Anterior cingulate cortex (tissue), 58 donors: ENCODE measurements at places on chromosomes 4 and X.

GRCh38 chr4:40747207-40747835, 2.4 kb upstream of the NSUN7 start:
- DNase-seq, result no peak

GRCh38 chr4:75698963-75699228, 25.5 kb upstream of the USO1 start:
- DNase-seq, result no peak

DNA sequence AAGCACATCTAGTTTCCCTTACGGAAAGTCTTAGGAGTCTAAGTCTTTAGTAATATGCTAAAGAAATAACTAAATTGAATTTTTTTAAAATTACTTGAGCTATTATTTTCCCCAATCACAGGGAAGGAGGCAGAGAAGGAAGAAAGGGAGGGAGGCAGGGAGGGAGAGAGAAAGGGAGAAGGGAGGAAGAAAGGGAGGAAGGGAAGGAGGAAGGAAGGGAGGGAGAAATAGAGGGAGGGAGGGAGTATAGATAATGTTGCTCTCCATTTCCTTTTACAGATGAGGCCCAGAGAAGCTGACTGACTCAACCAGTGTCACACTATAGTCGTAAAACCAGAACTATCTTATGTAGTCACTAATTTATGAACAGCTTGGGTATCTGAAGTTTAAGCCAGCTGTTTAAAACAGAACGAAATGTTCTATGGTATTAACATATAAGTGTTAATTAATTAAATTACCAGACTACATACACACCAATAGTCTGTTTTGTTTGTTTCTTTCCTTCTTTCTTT, 14.6 kb downstream of the SH3RF1 start:
- DNase-seq, result no peak

GRCh38 chr4:114694770-114695169, 96.2 kb downstream of the UGT8 start:
- DNase-seq, result no peak

GRCh38 chrX:53324085-53324484, 42.7 kb upstream of the IQSEC2 start:
- DNase-seq, result no peak

DNA sequence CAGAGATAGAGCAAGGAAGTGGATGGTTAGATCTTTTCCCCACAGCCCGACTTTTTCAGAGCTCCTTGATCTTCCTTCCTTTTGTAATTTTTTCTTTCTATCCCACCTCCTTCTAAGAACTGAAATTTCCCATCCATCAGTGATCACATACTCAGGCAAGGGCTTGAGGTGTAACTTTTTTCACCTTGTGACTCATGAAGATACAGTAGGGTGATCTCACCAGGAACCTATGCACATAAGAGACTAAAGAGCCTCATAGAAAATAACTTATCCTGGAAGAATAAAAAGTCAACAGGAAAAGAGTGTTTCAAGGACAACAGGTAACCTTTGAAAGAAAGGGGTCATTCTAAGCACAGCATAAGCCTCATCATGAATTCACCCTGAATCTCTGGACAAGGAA, 131.2 kb upstream of the HCCS start:
- no peak for DNase-seq

GRCh38 chr4:115259642-115260041, 146.2 kb upstream of the NDST4 start:
- DNase-seq, result no peak

GRCh38 chr4:187118602-187119120, 395.0 kb upstream of the FAT1 start:
- DNase-seq, result no peak

GRCh38 chr4:6641971-6642320, 1.5 kb downstream of the MRFAP1 start:
- no peak for DNase-seq

- no peak for DNase-seq
Observed at GRCh38 chrX:154546354-154547244, at the start of gene G6PD. Gene G6PD, minus strand, starts transcription at chrX:154546846. Its CDS starts 691 bp downstream, at chrX:154546155.

DNA sequence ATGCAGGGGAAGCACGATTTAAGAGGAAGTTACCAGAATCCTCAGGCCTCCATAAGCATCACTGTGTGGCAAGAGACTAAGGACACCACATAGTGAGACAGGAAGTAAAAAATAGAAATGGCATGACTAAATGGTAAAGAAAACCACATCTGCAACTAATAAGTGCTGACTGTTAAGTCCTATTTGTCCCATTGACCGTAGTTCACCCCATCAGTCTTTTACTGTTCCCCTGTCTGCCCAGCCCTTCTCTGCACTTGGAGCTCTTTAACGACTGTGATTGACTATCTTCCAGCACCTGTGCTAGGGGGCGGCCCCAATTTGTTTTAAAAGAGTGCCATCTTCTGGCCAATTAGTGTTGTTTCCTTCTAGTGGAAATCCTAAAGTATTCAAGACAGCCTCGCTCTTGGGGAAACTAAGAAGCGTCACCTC, 94.2 kb downstream of the MAOA start:
- DNase-seq, result no peak

- DNase-seq, result no peak
Observed at GRCh38 chr4:110175634-110176033, 22.8 kb downstream of the ELOVL6 start.

- DNase-seq, result no peak
Observed at GRCh38 chrX:38879631-38880220, 78.5 kb downstream of the MID1IP1 start.

GRCh38 chr4:10740891-10741620, 56.5 kb upstream of the CLNK start:
- DNase-seq, result no peak

DNA sequence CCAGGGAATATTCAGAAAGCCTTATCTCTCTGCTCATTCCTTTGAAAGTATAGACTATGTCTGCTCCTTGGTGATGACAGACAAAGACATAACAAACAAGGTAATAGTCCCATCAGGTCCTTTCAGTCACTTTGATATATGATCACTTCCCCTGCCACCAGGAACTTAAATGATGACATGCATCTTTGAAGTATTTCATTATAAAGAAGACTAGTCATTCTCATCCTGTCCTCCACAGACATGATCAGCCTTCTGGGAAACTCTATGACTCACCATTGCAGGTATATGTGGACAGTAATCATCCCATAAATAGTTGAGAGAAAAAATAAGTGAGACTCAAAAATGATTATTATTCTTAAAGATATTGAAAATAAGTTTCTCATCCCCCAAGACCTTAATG, 117.5 kb upstream of the VCX2 start:
- no peak for DNase-seq
